ENCODE measurements at places on chromosomes 7 and 10.
A peak's percentile ranks its signal among the peaks of the same experiment; 100 is the strongest.

DNA sequence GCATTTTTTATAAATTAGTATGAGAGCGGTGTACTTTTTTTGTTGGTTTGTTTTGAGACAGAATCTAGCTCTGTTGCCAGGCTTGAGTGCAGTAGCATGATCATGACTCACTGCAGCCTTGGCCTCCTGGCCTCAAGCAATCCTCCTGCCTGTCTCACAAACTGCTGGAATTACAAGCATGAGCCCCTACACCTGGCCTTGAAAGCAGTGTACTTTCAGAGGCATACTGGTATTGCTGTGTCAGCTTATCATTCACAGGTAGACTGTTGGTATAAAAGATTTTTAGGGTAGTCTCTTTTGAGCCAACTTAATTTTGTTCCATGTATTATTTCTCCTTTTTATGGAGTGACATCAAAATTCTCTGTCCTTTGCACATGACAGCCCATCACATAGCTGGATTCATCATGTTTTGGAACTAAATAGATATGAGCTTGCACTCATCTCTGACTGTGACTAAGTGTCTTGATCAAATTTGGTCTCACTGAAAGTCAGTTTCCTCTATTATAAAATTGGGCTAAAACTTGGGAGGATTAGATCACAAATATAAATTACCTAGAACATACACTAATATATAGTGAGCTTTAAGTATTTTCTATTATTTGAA is 12.4 kb downstream of the GNAT3 start:
- no peak for DNase-seq

GRCh38 chr7:90891529-90891928 is 295.4 kb downstream of the CDK14 start:
- no peak for DNase-seq

DNA sequence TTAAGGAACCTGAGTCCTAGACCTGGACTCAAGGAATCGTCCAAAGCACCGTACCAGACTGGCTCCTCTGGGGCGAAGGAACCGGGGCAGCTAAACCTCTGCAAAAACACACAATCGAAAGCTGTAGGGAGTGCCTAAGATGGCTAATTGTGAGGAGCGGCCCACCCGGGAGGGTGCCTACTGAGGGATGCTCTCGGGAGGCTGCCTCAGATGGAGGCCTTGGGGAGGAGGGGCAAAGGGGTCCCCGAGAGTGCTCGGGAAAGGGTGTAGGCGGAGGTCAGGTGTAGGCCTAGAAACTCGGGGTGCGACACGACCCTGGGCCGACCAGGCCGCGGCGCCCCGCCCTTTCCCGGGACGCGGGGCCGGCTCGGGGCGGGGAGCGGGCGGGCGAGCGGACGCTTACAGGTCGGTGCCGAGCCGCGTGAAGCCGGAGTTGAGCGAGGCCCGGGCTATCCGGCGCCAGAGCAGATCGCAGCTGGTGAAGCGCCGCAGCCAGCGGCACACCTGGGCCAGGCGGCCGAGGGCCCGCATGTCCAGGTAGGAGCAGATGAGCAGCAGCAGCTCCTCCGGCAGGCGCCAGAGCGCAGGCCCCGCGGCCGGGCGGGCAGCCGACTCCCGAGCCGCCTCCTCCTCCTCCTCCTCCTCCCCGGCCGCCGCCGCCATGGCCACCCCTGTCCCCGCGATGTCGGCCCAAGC is 844 bp downstream of the FBXW4 start:
- peak; percentile 61 for DNase-seq

DNA sequence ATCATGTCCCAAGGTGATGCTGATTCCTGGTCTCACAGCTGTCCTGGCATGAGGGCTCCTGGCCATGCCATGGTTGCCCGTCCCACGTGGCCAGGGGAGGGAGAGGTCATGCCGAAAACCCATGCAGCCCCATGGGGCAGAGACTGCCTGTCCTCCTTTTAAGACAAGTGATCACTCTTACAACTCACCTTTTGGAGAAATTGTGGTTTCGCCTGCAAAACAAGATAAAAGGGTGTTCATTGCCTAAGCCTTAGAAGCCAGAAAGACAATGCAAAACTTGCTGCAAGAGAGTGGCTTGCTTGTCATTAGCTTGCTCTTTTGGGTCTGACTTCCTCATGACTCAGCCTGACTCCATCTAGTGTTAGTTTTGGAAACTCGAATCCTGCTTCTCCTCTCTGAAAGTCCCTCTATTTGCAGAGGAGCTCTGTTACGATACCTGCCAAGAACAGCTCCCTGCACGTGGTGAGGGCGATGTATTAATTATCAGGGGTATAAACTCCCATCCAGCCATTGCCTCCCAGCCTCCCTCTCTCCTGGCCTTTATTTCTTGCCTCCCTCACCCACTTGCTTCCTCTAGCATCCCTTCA is 26.7 kb downstream of the TMEM273 start:
- DNase-seq = no peak

DNA sequence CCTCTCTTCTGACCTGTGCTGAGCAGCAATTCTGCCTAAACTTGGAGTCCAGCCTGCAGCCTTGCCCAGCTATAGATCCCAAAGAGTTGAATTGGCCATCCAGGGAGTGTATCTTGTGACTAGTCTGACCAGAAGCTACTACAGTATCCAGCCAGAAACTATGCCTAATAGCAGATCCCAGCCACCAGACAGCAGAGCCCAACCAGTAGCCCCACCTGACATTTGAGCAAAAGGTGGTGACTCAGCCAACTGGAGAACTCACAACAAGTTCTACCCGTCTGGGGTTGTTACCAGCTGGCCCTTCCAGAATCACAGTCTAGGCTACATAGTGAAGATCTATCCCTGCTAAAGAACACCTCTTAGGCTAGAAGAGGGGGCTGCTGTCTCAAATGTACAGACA is 315.0 kb downstream of the CRPPA start:
- no peak for DNase-seq

DNA sequence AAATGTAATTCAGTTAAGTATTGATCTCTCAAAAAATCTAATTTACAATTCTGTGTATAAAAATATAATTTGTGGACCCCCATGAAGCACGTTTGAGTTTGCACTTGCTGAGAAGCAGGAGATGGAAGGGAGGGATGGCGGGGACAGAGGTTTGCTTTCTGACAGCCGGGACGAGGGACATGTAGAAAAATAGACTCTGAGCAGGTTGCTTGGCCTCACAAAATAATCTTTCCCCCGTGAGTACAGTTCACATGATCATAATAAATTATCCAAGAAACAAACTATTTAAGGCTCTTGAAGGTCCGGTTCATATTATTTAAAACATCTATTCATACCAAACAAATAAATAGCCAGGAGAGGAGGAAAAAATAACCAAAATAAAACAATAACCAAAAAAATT is 10.0 kb downstream of the SHH start:
- DNase-seq = no peak

- no peak for DNase-seq
Observed at GRCh38 chr10:100192350-100192749, 6.5 kb upstream of the ERLIN1 start.

DNA sequence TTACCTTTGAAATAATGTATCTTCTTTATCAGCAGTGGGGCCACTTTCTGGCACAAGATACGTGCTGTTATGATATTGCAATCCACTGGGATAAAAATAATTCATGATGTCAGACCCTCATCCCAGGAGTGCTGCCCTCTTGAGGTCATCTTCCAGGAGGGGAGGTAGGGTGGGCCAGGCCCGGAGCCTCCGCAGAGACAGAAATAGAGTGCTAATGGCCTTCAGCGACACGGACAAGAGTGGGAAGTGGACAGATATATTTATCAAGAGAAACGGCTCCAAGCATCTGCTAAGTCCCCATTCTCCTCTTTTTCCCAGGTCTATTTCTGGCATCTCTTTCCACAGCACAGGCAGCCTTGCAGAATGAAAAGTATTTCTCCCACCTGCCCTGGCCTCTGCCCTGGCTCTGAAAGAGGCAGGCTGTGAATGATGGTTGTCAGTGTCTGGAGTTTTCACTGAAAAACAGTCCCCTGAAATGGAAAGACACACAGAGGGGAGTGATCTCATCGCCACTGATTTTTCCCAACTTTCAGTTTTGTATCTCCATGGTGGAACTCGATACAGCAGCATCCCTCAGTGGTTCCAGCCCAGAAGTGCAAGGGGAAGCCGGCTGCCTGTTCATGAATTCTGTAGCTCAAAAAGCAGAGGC is 251.7 kb upstream of the MYO3A start:
- peak; percentile 62 for DNase-seq

GRCh38 chr7:1028775-1029636 is 15.3 kb upstream of the GPR146 start:
- no peak for DNase-seq

GRCh38 chr7:107079212-107079940 is 34.9 kb downstream of the PRKAR2B start:
- DNase-seq = no peak

- DNase-seq = no peak
Observed at GRCh38 chr10:132118366-132118765, 52.6 kb downstream of the JAKMIP3 start.

DNA sequence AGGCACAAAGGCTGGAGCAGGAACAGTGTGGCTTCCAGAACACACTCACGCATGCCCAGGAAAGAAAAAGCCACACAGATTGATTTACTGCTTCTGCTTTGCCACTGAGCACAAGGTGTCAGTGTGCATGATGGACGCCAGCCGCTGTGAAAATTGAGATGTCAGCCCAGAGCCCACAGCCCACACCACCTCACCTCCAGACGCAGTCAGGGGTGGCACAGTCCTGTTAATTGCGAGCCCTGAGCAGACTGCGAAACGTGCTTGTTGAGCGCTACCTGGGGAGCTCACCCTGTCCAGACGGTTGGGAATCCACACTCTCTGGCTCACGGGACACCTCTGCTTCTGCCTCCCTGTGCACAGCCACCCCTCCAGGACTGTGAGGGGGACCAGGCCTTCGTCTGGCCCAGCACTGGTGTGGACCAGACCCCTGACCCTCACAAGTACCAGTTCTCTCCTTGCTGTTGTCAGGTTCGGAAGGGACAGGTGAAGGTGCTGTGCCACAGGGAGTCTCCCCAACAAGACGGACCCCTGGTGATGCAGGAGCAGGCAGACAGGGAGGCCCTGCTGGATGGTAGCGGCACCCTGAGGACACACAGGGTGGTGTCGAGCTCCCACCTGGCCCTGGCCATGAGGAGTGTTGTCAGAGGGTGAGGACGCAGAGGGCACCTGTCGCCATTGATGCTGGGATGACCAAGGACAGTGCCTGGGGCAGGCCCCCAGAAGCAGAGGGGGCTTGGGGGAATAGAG is 15.3 kb downstream of the RASGEF1A start:
- no peak for DNase-seq

DNA sequence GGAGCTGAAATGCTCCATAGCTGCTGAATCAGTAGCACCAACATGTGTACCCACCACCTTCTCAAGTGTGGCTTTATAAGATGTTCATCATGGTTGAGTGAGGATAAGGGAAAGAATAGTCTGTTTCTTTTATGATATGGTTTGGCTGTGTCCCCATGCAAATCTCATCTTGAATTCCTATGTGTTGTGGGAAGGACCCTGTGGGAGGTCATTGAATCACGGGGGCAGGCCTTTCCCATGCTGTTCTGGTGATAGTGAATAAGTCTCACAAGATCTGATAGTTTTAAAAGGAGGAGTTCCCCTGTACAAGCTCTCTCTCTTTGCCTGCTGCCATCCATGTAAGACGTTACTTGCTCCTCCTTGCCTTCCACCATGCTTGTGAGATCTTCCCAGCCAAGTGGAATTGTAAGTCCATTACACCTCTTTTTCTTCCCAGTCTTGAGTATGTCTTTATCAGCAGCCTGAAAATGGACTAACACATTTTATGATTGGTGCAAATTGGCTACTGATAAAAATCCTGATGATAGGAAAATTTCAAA is 799.9 kb downstream of the TNS3 start:
- no peak for DNase-seq

GRCh38 chr10:846126-846685 is 85.3 kb downstream of the LARP4B start:
- no peak for DNase-seq

GRCh38 chr10:50152792-50153272 is 85.1 kb downstream of the WASHC2A start:
- no peak for DNase-seq

GRCh38 chr10:49803988-49804387 is 41.9 kb upstream of the OGDHL start:
- no peak for DNase-seq

DNA sequence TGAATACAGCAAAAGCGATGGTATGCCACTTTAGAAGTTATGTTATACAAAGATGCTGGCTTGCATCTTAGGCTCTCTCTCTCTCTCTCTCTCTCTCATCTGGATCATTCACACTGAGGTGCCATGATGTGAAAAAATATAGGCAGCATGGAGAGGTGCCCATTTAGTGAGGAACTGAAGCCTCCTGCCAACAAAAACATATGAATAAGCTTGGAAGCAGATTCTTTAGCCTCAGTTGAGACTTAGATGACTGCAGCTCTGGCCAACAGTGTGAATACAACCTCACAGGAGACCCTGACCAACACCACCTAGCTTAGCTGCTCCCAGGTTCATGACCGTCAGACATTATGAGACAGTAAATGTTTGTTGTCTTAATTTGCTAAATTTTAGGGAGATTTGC is 560.1 kb upstream of the LRRTM3 start:
- DNase-seq = no peak

GRCh38 chr10:95788830-95789229 is 32.9 kb downstream of the ENTPD1 start:
- no peak for DNase-seq
